Stimulated activated CD4-positive, alpha-beta T cell treated with anti-CD3 and anti-CD28 coated beads, Interleukin-15, amount 100 ng/mL, for 24 hours (primary cell): ENCODE measurements at places on chromosomes 11 and 22.
A peak's percentile ranks its signal among the peaks of the same experiment; 100 is the strongest.

- no peak for DNase-seq
Observed at GRCh38 chr22:29152954-29153719, 52.6 kb upstream of the EMID1 start.

- DNase-seq, result no peak
Observed at GRCh38 chr11:2180347-2180746, 8.7 kb upstream of the TH start.

DNA sequence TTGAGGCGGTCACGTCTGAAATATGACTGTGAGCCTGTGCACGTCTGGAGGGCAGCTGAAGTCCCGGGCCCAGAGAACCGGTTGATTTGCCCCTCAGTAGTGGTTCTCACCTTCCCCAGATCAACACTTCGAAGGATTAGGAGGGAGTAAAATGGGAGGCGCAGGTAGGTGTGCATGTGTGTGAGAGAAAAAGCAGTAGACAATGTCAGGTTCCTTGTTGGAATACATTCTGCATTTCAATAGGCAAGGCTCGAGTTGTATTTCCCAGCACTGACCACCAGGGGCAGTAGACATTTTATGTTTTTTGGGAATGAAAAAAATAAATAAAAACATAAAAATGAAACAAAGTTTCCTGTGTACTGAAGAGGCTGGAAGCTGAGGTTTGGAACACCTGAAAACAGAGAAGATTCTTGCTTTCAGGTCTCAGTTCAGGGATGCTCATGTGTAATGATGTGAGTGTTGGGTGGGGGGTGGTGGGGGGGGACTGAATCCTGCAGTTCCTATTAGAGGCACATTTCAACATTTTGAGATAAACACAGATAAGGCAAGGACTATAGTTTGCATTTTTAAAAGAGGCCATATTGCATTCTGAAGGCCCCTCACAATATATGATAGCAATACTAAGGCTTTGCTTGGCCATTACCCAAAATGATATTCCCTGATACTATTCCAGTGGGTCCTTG is 333.9 kb downstream of the CADM1 start:
- DNase-seq, result peak; percentile 39

GRCh38 chr11:27998552-27998951 is 109.4 kb downstream of the KIF18A start:
- DNase-seq, result no peak

DNA sequence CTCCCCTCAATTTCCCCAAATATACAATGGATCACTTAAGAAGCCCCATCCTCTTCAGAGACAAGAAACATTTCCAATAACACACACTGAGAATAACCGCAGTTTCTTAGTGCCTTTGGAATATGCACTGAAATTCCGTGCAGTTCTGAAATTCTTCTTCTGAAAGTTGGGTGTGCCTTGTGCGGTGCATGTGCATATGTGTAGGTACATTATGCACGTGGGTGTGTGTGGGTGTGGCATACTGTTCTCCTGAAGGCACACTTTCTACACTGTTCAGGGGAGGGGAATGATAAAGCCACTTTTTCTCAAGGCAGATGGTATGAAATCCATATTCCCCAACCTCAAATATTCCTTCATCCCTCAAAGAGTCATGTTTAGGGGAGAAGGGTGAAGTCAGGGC is 1.7 kb downstream of the EXPH5 start:
- DNase-seq, result no peak

DNA sequence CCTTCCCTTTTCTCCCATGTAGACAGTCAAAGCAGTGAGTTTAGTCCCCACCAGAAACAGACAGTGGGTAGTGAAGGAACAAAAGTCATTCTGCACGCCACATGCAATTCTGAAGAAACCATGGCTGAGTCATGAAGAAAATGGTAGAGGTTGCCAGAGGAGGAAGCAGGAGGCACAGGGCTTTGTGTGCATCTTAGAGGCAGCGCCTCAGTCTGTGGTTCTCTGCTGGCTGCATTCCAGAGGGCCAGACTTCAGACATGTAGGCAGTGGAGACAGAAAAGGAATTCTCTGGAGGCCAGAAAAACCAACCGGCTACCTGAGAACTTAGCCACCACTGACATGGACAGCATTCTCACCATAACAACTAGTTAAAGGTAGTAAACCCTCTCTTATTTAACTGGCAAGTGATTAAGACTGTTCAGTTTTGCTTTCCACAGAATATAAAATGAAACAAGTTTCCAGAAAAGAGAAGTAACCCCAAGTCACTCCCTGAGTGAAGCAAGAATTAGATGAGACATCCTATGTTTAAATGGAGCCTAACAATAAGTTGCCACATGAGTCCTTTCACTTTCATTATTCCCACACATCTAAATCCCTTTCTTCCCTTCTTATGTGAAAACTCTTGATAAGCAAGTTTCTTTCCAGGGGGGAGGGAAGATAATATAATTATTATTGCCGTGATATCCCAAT is 556.1 kb downstream of the SOX6 start:
- DNase-seq, result peak; percentile 22

- DNase-seq, result no peak
Observed at GRCh38 chr11:74592063-74592440, 330 bp upstream of the POLD3 start.

GRCh38 chr22:25745341-25746011 is 3.5 kb downstream of the MYO18B start:
- peak; percentile 39 for DNase-seq
